ENCODE measurements at places on chromosomes 16 and 17.

DNA sequence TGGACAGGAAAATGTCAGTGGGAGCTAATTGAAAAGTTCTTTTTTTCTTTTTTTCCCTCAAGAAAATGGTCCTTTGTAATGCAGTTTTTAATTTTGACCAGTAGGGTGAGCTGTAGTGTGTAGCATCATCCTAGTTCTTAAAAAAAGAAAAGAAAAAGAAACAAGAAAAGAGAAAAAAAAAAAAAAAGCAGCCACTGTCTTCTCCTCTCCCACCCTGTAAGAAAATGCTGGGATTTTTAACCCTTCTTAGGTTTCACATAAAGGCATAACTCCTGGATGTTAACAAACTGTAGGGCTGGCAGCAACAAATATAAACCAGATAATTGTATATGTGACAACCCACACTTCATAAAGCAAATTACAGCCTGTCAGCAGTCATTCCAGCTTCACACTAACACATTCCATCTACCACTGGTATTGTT, 78.1 kb downstream of the SKAP1 start:
- DNase-seq = peak; percentile 33

GRCh38 chr16:67194260-67194659, 2.3 kb downstream of the E2F4 start:
- DNase-seq = no peak

- no peak for DNase-seq
Observed at GRCh38 chr16:63416712-63417111, 1380.5 kb upstream of the CDH8 start.

DNA sequence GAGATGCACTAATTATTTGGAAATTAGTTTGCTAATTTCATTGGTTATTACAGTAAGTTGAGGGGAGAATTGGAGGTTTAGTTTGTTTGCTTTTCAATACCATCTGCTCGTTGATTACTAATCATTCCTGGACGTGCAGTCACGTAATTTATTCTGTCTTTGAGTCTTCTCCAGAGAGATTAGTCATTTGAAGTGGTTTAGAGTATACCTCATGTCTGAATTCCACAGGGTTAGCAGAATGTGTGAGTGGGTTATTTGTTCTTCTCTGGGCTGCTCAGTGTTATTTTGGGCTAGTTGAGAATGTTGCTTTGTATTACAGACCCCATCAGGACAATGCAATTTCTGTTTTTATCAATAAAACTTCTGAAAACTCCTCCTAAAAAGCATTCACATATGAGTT, 265.0 kb downstream of the RBFOX1 start:
- no peak for DNase-seq

DNA sequence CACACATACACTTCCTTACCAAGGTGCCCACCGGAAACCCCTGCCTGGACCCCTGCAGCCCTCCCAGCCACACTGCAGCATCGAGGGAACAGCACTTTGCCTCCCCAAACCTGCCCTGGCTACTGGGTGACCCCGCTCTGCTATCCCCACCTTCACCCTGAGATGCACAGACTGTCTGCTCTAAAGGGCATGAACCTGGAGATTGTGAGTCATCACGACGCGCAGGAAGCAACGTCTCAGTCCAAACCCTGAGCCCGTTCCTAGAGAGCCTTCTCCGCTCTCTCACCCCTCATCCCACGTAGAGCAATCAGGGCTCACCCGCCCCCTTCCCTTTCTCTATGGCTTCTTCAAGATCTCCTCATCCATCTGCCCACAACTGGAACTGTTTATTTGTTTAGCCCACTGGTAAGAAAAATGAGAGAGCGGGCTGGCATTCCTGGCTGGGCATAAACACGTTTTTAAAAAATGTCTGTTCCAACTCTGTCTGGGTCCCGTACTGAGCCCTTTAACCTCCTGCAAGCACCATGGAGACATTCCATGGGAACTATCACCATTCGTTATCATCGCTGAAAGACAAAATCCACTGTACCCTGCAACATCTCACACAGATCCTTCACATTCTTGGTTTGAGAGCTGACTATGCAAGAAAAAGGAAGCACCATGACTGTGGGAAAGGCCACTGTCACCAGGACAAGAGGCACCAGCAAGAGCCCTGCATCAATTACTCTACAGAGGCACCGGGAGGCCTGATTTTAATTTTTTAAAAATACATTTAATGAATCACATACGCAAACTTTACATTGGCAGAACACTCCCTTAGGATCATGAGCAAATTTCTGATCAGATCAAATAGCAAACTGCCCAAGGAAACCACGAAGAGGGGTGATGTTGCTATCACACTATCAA, 28.2 kb downstream of the ZFHX3 start:
- DNase-seq = no peak

- DNase-seq = no peak
Observed at GRCh38 chr16:86303787-86304678, 206.3 kb upstream of the FOXF1 start.

GRCh38 chr17:8631554-8631877, 991 bp upstream of the MYH10 start:
- DNase-seq = no peak

DNA sequence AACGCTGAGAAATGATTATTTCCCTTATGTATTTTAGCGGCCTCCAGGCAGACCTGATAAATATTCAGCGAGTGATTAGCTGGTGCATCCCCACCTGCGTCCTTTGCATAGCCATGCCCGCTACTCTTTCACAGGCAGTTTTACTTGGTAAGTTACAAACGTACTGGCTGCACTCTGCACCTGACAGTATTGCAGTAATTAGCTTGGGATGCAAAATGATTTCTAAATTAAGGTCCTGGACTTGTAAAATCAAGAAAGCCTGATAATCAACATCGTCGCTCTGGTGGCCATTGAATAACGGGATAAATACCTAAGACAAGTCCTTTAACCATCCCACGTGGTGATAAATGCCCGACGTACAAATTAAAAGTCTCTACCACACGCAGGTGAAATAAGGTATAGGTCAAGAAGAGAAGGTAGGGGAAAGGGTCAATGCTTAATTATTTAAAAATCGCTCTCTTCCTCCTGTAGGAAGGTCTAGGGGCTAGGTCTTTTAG, 998 bp upstream of the PRKCA start:
- DNase-seq = no peak

DNA sequence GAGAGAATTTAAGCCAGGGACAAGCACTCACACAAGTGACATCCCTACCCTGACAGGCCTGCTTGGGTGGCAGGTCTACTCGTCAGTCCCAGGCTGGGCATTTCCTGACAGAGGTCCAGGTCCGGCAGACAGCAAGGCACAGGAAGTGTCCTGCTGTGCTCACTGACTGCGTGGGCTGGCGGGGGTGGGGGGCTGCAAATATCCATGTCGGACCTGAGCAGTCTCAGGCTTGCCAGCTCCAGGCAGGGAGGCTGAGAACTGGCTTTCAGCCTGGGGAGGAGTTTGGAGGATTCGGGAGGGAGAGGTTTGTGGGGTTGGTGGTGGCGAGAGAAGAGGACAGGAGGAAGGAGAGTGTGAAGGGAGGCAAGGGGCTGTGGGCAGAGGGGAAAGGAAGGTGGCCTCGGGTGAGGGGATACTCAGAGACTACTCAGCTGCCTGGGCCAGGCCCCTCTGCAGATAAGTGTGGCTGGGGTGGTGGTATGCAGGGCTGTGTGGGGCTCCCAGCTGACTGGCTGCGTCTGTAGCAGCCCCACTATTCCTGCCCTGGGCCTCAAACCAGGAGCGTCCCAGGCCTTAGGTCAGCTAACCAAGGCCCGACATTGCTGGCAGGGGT, 7.8 kb downstream of the HIC1 start:
- DNase-seq = no peak

- DNase-seq = no peak
Observed at GRCh38 chr17:28001149-28001548, 41.3 kb upstream of the NLK start.

GRCh38 chr16:75667503-75667902, 9.3 kb downstream of the CPHXL2 start:
- no peak for DNase-seq

GRCh38 chr17:15957608-15958307, 12.8 kb downstream of the ADORA2B start:
- no peak for DNase-seq

DNA sequence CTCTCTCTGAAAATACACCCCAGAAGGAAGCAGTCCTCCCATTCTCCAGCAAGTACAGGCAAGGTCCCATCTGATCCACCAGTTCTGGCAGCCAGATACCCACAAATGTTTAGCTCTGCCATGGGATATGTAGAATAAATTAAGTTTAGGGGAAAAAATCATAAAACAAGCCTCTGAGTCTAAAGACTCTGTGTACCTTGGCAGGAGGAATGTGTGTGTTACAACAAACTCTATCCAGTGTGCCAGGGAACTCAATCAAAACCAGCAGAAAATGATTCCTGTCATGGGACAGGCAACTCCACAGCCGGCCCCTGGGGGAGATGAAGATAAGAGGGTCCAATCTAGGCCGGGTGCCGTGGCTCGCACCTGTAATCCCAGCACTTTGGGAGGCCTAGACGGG, 73.4 kb downstream of the MRM3 start:
- DNase-seq = no peak

DNA sequence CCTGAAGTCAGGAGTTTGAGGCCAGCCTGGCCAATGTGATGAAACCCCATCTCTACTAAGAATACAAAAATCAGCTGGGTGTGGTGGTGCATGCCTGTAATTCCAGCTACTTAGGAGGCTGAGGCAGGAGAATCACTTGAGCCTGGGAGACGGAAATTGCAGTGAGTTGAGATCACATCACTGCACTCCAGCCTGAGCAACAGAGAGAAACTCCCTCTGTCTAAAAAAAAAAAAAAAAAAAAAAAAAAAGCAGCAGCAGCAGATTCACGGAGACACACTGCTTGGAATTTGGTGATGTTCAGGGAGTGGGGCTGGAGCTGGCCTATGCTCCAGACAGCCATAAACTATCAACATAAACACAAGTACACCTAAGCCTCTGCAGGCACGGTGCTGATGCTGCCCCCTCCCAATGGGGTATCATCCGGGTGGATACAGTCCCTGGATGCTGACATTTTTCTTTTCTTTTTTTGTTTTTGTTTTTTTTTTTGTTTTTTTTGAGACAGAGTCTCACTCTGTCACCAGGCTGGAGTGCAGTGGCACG, 39.6 kb upstream of the RHOT1 start:
- DNase-seq = no peak

DNA sequence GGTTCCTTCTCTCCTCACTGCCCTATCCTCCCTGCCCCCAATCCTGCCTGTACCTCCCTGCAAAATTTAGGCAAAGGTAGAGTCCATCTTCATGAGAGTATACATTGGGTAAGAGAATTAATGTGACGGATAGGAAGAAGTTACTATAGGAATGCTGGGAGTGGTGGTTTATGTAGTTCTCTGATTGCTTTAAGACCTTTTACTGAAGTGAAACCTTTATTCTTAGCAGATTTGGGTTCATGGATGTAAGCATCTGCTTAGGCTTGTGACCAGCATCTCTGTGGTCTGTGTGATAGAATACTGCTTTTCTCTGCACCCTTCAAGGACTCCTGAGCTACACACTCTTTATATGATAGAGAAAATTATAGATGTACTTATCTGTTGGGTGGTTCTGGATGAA, 127.3 kb downstream of the PRKCA start:
- DNase-seq = no peak

- DNase-seq = no peak
Observed at GRCh38 chr17:38419508-38419981, 8.7 kb upstream of the ARHGAP23 start.

DNA sequence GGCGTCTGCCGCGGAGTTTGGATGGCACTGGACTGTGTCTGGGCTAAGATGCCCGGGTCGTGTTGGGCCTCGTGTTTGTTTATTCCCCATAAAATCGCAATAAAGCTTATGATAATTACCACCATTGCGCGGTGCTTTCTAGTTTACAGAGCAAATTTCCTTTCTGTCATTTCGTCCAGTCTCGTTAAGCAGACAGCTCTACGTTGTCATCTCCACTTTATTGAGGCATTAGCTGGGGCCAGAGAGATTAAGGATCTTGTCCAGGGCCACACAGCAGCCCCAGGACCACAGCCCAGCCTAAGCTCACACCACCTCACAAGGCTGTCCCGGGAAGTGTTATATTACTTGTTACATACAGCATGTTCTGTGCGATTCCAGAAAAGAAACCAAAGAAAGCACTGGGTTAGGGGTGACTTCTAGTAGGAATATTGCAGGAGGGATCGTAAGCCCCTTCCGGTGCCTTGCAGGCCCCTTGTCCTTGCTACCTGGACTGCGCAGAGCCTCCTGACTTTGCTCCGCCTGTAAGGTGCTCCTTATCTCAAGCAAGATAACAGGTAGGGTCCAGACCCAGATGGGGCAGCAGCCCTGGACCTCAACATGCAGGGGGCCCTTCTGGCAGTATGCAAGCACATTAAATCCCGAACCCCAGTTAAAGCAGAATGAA, 6.3 kb downstream of the NOS2 start:
- no peak for DNase-seq

GRCh38 chr16:79318143-79318899, 282.2 kb downstream of the MAF start:
- DNase-seq = no peak

- peak; percentile 25 for DNase-seq
Observed at GRCh38 chr17:27489045-27489715, 32.9 kb downstream of the KSR1 start.

DNA sequence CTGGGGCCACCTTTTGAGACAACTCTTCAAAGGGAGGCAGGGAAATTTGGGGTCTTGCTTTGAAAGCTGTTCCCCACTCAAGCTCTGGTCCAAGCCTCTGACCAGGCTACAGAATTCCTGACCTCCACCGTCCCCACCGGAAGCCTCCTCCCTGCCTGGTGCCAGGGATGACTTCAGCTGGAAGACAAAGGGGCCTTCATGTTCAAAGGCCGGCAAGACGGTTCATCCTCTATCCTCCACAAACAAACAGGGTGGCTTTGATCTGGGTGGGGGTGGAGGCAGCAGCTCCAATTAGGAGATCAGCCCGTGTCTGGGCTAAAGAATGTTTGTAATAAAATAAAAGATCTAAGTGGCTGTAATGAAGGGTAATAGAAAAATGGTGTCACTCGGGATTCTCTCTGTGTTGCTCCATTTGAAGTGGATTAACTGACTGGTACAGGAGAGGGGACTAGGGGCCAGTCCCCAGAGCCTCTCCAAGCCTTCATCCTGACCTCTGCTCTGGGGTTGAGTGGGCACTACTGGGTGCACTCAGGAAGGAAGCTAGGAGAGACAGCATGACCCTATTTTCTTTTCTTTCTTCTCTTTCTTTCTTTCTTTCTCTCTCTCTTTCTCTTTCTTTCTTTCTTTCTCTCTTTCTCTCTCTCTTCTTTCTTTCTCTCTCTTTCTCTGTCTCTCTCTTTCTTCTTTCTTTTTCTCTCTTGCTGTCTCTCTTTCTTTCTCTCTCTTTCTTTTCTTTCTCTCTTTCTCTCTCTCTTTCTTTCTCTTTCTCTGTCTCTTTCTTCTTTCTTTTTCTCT, 27.5 kb upstream of the NKD1 start:
- no peak for DNase-seq
